ENCODE measurements at places on chromosomes 2 and 18.

GRCh38 chr2:179765666-179766065, 95.7 kb downstream of the ZNF385B start:
- DNase-seq = no peak

GRCh38 chr2:53379547-53379946, 388.1 kb upstream of the CHAC2 start:
- DNase-seq = no peak

DNA sequence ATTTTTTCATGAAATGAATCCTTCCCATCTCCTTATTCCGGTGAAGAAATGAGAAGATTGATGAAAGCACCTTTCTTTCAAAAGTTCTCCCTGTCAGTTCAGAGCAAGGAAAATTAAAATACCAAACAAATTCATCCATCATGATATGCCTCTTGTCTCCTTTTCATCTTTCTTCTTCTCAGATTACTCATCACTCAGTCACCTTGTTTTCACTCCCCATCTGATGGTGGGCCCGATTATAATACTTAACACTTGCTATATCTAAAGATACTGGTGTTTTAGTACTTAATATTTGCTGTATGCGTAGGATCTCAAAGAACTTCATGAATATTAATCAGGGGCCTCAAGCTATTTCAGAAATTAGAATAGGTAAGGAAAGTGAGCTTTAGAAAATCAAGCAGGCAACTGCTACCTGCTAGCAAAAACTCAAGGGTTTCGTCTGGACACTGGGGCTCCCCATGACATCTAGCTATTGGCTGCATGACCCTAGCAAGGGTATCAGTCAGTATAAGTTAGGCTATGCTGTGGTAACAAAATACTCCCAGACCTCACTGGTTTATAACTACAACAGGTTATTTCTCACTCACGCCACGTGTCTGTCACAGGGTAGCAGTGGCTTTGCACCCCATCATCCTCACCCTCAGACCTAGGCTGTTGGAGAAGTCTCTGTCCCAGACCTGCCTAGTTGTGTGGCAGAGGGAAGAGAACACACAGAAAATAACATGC, 39.0 kb upstream of the RNF152 start:
- no peak for DNase-seq

DNA sequence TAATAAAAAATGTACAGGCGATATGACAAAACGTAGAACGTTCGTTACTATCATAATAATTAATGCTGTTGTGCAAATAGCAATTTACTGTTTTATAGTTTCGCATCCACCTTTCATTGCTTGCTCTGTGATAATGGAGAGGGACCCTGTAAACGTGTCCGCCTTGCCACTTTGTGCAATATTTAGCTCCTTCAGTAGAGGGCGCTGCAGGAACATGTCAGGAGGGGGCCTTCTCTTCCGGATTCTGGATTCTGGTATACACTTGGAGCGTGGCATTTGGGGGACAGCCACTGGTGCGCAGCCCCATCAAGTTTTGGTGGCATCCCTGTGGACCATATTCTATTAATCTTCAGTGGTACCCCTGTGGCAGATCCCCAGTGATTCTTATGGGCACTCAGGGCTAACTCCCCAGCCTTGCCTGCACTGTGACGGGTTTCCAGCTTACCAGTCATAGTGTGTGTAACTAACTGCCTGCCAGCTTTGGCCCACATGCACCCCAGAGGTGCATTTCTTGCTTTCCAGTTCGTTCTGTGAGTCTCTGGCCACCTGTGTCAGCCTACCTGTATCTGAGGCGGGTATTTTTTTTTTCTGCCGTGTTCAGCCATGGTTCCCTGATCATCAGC, 140.3 kb downstream of the CYRIA start:
- no peak for DNase-seq

GRCh38 chr2:217733461-217733860, 269.3 kb downstream of the TNS1 start:
- no peak for DNase-seq

All from left lobe of liver (tissue), 2 donors.